ENCODE measurements at places on chromosomes 6 and 20.

DNA sequence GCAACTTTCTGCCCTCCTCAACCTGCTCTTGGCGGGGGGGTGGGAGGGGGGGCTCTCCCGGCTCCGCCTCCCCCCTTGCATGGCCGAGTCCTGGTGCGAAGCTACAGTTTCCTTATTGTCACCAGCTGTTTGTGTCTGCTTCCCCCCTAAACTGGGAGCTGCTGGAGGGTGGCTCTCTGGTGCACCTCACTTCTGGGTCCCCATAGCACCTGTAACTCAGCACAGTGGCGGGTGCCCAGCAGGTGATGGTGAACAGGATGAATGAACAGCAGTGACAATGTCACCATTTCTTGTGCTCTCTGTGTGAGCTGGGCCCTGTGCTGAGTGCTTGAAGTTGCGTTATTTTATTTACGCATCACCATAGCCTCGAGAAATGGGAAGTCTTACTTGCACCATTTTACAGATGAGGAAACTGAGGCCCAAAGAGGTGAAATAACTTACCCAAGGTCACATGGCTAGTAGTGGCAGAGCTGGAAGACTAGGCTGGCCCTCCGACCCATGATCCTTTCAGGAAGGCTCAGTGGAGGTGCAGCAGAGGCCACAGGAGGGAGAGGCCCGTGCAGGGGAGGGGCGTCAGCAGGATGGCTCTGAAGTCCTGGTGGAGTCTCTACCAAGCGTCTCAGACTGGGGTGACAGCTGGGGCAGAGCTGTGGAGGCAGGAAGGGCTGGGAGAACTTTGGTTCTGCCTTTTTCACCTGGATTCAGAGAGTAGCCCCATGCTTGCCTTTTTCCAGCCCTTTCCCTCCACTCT, 41.8 kb downstream of the SRC start:
- no peak for DNase-seq

- DNase-seq = no peak
These were observed 52.8 kb upstream of the MPC1 start for GRCh38 chr6:166435574-166435973.

- no peak for DNase-seq
These were observed 38.6 kb downstream of the IBTK start for GRCh38 chr6:82208913-82209312.

DNA sequence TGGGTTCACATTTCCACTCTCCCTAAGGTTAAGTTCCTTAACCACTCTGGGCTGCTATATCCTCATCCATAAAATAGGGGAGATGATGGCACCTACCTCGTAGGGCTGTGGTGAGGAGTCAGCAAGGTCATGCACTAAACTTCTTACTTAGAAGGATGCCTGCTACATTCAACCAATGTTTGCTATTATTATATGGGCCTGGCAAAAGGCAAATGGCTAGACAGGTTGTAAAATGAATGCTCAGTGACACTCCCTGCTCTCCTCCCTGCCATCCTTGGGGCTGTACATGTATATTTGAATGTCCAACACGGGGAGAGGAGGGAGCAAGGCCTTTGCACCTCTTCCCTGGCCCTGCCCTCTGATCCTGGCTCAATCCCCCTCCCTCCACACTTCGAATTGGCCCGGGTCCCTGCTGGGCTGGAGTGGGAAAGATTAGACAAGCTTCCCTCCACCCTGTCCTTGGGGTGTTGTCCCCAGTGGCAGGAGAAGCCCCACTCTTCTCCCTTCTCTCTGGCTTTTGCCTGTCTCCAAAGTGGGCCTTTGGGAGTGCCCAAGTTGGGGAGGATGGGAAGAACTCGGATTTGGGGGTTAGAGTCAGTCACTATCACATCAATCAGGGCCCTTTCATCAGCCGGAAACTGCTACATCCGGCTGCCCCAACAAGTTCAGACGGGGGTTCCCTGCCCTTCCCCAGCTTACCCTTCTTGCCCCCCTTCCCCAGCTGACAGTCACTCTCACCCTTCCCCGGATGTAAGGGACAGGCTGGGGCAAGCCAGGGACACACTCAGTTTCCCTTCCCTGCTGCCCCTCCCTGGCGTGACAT, 36.3 kb upstream of the VEGFA start:
- DNase-seq = no peak

DNA sequence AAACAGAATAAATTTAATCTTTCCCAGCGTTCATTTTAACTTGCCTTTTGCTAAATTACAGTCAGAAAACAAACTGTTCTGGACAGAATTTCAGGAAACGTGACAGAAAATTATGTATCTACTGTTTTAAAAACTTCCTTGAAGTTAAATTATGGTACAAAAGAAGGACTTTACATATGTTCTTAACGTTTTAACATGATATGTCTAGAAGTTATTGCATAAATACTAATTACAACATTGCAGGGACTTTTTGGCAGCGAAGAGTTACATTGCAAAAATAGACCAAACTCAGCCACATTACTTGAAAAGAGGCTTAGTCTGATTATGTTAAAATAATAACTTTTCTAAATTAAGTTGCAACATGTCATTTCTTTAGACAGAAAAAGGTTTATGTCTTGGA, 142.1 kb upstream of the IMPG1 start:
- no peak for DNase-seq

DNA sequence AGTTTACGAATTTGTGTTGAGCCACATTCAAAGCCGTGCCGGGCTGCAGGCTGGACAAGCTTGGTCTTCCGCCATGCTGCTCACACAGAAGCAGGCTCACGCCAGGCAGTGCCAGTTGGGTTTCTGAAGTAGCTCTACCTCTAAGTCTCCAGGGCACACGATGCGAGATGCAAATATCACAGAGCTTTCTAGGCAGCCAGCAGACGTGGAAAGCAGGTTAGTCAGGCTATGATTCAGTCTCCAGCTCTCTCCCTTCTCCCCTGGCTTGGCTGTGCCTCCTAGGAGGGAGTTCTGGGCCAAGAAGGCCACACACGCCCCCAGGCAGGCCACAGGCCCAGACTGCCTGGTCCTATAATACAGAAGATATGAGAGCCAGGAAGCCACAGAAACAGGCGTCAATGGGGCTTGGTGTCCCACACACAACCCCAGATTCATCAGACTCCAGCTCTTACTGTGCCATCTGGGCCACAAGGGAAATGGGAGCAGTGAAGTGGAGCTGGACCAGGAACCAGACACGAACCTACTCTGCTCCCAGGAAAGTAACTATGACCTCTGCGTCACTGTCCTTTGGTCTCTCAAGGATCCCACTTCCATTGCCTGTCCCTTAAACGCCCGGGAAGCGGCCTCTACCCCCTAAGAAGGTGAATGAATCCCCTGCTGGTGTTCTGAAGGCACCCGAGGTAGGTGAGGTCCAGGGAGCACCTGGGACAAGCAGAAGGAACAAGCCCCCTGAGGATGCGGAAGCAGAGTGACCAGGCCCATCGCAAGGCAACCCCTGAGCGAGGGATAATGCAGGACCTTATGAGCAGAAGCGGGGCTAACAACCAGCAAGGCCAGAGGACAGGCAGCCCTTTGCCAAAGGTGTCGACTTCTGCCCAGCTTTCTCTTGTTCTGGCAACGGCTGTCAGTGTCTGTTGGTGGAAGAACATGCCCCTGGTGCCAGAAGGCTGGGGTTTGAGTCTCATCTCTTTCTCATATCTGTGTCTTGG, 61.2 kb downstream of the GFOD1 start:
- no peak for DNase-seq

DNA sequence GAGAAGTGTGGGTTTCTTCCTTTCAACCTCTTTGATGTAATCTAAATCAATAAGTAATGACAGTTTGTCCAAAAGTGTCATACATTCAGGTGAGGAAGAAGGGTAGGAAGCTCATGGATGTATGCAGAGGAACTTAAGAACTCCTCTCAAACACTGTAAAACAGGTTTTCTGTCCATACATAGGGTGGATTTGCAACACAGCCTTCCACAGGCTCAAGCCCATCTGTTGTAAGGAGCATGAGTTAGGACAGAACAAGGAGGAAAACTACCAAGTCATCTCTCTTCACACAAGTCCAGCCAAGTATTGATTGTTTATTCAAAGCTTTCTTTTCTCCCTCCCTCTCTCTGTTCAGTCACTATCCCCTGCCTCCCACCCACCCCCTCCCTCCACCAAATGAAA, 49.0 kb upstream of the CDYL start:
- DNase-seq = no peak

Measured in NK-92 treated with Interleukin-12 subunit alpha and Interleukin-12 subunit beta, amount 100 ng/mL, for 24 hours (cell line).